ENCODE measurements at places on chromosomes 13 and 19.

- no peak for DNase-seq
These were observed 16.7 kb downstream of the TMTC4 start for GRCh38 chr13:100657881-100658315.

GRCh38 chr13:36986462-36987240 is 12.5 kb downstream of the ALG5 start:
- no peak for DNase-seq

- peak; percentile 96 for DNase-seq
These were observed 661 bp upstream of the PRR12 start for GRCh38 chr19:49590071-49590970.

DNA sequence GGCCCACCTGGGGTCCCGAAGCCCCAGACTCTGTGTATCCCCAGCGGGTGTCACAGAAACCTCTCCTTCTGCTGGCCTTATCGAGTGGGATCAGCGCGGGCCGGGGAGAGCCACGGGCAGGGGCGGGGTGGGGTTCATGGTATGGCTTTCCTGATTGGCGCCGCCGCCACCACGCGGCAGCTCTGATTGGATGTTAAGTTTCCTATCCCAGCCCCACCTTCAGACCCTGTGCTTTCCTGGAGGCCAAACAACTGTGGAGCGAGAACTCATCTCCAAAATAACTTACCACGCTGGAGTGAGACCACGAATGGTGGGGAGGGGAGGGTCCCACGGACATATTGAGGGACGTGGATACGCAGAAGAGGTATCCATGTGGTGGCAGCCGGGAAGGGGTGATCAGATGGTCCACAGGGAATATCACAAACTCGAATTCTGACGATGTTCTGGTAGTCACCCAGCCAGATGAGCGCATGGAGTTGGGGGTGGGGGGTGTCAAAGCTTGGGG is 1.0 kb upstream of the ICAM5 start:
- no peak for DNase-seq

GRCh38 chr13:29428310-29429181 is 166.9 kb downstream of the SLC7A1 start:
- no peak for DNase-seq

DNA sequence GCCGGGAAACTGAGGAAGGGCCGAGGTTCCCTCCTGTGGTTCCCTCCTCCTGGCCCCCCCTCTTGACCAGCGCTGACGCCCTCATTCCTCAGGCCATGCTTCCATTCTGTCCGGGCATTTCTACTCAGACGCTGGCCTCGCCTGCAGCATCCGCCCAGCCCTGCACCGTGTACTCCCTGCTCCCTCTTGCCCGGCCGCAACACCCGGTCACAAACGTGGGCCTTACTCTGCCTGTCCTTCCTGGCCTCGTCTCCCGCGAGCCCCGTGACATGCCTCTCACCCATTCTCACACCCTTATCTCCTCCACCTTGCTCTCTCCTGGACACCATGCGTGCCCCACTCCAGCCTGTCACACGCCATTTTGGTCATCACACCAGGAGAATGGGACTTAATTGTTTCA is 11.3 kb downstream of the HDGFL2 start:
- DNase-seq, result no peak

DNA sequence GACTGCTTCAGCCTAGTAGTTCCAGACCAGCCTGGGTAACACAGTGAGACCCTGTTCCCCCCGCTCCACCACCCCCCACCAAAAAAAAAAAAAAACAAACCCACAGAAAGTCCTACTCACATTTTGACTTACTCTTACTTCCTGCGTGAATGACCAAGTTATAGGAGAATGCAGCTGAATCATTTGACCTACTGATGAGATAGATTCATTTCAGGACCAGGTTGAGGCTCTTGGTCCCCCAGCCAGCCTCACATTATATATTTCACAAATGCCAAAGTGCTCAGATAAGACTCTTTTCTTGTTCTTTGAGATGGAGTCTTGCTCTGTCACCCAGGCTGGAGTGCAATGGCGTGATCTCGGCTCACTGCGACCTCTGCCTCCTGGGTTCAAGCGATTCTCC is 70.2 kb downstream of the KLF5 start:
- no peak for DNase-seq

DNA sequence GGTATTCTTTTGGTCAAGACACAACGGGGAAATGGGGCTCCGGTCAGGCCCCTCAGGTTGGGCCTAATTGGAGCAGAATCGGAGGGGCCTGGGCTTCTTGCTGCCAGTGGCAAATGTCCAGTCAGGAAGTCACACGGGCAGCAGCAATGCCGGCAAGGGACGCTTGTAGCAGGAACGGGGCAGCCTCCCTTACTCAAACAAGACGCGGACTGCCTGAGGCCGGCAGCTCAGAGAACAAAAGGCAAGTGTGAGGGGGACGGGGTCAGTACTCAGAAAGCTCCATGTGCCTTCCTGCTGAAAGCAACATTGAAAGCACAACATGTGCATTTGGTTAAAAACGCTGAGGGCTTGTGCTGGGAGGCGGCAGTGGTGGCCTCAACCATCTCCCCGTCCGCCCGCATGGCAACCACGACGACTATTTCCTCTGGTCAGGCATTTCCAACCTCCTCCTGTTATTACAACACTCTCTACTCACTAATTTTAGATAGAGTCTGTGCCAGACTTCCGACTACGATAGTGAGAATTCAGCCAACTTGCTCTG is 20.5 kb upstream of the RASA3 start:
- DNase-seq, result no peak

DNA sequence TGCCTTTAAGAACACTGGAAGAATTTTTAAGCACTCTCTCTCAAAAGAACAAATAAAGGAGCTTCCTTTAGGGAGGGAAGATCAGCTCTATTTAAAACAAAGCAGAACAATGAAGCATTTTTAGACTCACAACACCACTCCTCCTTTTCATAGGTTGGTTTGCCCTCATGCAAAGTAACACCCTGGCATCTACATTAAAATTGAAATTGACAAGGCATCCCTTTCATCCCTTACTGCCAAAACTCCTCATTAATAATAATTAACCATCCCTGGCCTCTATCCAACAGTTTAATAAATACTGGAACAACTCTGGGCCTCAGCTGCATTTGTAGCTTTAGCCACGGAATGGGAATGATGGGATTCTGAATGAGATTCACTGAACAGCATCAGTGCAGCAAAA is 929.1 kb downstream of the PCDH9 start:
- DNase-seq, result no peak

- no peak for DNase-seq
These were observed 633.9 kb upstream of the MIR17HG start for GRCh38 chr13:90713441-90714133.

GRCh38 chr19:28841531-28841930 is 371.4 kb downstream of the UQCRFS1 start:
- DNase-seq, result no peak

DNA sequence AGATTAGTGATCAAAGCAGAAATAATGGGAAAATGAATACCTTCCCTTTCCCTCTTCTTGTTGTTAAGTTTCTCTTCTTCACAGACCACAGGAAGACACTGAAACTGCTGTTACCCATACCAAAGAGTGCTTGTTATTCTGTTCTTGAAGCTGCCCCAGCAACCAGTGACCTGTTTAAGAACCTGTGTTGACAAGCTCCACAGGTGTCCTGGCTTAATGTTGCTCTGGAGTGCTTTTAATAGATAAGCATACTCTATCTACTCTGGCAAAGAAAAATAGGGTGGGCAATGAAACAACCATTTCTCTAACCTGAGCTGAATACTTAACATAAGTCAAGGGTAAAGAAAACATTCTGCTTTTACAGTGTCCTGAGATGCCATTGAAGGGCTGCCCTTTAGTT is 506.7 kb upstream of the GPC6 start:
- DNase-seq, result no peak

GRCh38 chr13:20969182-20969581 is 66.6 kb upstream of the XPO4 start:
- no peak for DNase-seq

- no peak for DNase-seq
These were observed 586.6 kb downstream of the SLITRK1 start for GRCh38 chr13:83295686-83296085.

GRCh38 chr13:78100486-78100885 is 181.9 kb upstream of the EDNRB start:
- DNase-seq, result no peak

GRCh38 chr19:45123440-45123850 is 30.5 kb downstream of the PPP1R37 start:
- no peak for DNase-seq

- no peak for DNase-seq
These were observed 7.3 kb upstream of the NLRP8 start for GRCh38 chr19:55940306-55940705.

DNA sequence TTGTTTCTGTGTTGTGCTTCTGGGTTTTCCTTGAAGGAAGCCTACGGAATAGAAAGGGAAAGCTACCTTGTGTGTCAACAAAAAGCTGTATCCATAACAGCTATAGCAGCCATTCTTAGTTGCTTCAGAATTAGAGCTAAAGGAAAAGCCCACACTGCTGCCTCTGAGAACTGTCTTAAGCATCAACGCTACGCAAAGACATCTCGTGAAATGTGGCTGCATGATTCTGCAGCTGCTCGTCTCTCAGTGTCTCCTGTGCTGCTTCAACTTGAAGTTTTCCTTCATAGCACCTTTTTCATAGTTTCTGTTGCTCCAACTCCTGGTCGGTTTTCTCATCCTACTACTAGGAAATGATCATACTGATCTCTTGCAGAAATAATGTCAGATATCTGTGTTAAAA is 140.9 kb upstream of the MAB21L1 start:
- DNase-seq, result no peak

GRCh38 chr13:74289107-74289506 is 154.9 kb upstream of the KLF12 start:
- DNase-seq, result no peak

GRCh38 chr19:1675633-1676350 is 23.4 kb upstream of the TCF3 start:
- no peak for DNase-seq

DNA sequence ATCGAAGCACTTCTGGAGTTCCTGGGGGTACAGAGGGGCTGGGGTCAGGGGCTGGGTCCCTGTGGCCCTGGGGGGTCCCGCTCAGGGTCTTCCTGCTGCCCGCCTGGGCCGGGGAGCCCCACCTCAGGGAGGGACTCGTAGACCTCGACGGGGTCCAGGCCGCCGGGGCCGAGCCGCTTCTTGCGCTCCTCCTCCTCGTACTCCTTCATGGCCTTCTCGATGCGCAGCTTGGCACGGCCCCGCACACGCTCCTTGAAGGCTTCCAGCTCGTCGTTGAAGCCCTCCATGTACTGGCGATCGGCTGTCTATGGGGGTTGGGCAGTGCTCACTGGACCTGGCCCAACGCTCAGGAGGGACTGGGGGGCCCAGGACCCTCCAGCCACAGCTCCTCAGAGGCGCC is 10.2 kb downstream of the CDC37 start:
- DNase-seq, result peak; percentile 21

DNA sequence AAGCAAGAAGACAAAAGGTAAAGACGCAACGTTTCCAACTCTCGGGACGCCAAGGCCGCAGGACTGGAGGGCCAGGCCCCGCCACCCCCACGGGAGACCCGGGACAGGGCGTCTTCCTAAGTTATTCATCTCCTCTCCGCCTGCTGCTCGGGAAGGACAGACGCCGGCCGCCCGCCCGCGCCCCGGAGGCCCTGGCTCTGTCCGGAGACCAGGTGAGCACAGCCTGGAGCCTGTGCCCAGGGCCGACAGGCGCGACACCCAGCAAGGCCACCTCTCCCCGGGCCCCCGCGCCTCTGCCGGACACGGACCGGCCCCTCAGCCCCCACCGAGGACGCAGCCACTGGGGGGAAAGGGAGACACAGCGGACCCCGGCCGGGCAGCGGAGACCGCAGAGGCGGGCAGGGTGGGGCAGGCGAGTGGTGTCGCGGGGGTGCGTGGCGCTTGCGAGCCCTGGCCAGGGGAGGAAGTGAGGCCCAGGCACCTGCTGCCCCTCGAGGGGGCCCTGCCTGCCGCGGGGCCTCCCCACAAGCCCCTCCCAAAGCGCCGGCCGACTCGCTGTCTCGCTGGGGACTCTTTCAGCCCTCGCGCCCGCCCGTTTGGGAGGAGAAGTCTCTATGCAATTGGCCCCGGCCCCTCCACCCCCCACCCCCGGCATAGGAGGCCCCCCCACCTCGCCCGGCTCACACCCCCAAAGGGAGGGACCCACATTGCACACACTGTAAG is 17.2 kb downstream of the SMIM24 start:
- DNase-seq, result no peak

DNA sequence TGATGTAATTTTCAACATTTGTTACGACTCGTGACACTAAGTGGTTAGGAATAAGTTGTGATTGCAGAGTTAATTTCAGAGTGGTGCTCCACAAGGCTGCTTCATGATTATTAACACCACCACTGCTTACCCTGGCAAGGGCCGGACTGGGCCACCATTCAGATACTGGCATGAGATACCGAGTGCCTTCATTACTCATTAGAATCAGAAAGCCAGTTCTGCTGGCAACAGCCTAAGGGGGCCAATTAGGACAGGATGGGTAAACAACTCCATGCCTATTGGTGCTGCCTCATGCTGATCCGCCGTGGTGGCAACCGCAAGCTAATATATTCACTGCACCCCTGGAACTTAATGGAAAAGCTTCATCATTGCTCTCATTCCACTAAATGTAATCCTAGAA is 575.1 kb downstream of the EFNB2 start:
- DNase-seq, result no peak

DNA sequence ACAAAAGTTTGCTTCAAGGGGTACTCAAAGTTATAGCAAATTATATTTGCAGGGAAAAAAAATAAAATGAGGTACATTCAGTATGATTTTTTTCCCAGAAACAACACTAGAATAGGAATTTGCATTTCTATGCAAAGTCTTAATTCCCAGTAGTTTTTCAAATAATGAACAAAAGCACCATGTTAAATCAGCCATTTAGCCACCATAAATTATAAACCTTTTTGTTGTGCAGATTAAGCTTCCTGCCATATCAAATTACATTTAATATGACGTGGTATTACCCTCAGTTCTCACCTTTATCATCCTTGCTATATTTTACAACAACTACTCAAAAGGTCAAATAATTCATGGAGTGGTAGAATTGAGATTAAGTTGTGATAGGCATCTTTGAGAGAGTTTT is 136.6 kb upstream of the FRY start:
- no peak for DNase-seq

- DNase-seq, result peak; percentile 87
These were observed 6.0 kb upstream of the PRR19 start for GRCh38 chr19:42295831-42296525.

DNA sequence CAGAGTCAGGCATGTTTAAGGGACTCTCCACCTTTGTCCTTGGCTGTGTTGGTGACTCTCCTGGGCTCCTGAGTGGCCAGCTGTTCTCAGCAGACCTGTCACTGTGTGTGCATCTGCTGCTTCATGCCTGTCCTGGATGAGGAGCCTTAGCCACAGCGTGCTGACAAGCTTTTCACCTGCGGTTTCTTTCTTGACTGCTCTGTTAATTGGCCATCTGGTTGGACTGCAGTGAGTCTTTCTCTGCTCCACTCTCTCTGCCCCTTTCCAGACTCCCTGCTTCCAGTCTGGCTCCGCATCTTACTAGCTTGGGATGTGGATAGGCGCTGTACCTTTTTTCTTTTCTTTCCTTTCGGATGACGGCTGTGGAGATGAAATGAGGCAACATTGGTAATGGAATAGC is 38.8 kb downstream of the POLR1D start:
- DNase-seq, result no peak

DNA sequence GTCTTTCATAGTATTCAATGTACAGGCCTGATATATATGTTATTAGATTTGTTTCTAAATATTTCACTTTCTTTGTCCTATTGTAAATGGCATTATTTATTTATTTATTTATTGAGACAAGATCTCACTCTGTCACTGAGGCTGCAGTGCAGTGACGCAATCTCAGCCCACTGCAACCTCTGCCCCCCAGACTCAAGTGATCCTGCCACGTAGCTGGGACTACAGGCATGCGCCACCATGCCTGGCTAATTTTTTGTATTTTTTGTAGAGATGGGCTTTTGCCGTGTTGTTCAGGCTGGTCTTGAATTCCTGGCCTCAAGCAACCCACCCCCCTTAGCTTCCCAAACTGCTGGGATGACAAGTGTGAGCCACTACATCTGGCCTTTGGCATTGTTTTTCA is 5.4 kb upstream of the GAS6 start:
- no peak for DNase-seq
